ENCODE measurements at places on chromosomes 1 and 21.
A peak's percentile ranks its signal among the peaks of the same experiment; 100 is the strongest.

GRCh38 chr1:32393832-32394140 is 455 bp downstream of the BSDC1 start:
- DNase-seq, result peak; percentile 51

DNA sequence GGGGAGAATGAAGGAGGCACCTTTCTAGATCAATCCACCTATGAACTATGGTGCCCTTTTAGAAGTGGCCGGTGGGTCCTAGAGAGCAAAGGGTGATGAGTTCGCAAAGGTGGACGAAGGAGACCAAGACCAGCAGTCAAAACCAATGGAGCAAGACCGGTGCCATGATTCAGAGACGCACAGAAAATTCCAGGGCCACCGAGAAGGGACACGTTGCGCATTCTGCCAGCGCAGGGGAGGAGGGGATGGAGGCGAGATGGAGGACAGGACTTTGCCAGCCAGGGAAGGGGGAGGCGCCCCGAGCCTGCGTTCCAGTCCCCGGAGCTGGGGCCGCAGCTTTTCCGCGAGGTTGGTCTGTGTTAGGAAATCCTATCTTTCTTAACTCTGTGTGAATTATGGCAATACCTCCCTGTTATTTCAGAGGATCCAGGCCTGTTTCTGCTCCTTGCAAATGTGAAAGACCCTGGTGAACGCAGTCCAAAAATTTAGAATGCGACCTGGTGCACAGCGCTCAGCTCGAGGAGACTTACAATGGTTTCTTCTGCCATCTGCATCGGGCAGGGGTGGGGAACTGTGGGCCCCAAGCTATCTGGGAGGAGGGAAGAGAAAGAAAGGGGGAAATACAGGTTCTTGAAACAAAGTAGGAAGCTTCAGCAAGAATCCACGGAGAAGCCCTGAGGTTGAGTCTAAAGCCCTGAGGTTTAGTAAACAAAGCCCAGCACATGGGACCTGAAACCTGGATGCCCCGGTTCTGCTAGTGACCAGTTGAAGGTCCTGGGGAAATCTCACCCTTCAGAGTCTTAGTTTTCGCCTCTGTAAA is 129.4 kb downstream of the MRPS6 start:
- peak; percentile 29 for DNase-seq

GRCh38 chr1:5845376-5845775 is 146.8 kb downstream of the NPHP4 start:
- no peak for DNase-seq

- DNase-seq, result no peak
Measured at GRCh38 chr1:117341123-117341522, 26.1 kb upstream of the MAN1A2 start.

- no peak for DNase-seq
Measured at GRCh38 chr1:46043458-46044017, 88.9 kb downstream of the PIK3R3 start.

GRCh38 chr21:24729568-24729967 is 877.7 kb downstream of the MRPL39 start:
- DNase-seq, result no peak

DNA sequence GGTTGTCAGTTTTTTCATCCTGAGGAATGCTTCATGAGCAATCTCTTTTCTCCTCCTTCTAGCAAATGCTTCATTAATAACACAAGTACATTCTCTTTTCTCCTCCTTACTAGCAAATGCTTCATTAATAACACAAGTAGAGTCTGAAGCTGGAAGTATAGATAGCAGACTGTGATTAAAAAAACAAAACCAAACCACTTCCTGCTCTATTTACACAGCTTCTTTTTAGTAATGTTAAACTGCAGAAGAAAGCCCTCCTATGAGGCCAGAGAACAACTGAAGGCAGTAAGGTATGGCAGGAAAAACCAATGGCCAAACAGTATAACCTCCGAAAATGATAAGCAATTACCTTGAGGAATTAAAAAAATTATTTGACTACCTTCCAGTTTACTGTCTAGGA is 90.1 kb downstream of the ZSWIM5 start:
- DNase-seq, result no peak

DNA sequence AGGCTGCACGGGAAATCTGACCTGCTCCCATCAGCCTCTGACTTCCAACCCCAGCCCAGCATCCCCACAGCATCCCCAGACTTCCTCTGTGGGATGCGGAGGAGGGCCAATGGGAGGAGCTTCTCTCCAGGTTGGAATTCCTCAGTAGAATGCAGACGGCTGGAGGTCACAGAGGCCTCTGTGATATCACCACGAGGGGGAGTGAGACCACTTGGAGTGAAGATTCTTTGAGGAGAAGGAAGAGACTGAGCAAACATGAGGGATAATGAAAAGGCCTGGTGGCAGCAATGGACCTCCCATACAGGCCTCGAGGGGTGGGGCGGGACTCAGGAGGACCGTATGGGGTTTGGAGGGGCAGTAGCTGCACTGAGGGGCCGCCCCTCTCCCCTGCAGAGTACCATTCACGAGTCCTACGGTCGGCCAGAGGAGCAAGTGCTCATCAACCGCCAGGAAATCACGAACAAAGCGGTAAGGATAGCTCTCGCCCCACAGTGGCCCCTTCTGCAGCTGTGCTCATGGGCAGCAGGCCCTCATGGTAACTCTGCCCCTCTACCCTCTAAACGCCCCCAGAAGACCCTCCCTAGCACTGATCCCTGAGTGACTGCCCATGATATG is at the start of gene CATSPER4:
TSS of gene CATSPER4 (plus strand) at position 230 of the 615 bp plus-strand sequence. CDS start at position 256, 26 bp downstream.
- DNase-seq, result peak; percentile 74

DNA sequence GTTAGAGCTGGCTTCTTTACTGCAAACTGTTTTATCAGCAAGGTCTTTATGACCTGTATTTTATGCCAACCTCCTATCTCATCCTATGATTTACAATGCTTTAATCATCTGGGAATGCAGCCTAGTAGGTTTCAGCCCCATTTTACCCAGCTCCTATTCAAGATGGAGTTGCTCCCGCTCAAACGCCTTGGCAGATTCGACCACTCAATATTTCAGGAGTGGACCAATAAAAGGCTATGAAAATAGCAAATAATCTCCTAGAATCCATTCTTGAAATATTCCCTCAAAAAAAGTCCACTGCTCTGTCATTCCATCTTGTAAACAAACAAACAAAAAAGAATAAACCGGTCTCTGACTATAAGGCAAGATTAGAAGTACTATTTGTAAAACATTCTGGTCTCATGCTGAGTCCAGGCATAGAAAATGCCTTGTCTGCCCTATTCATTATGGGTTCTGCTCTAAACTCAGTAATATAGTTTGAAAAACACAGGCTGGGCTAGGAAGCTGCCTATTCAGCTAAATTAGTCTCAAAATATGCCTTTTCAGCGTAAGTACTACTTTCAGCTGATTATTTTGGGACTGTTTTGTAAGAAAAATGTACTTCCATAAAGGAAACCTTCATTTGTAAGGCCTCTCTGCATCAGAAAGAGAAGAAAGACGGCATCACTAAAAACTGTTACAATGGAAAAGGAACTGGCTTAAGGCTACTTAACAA is 53.0 kb downstream of the TBX19 start:
- DNase-seq, result no peak

DNA sequence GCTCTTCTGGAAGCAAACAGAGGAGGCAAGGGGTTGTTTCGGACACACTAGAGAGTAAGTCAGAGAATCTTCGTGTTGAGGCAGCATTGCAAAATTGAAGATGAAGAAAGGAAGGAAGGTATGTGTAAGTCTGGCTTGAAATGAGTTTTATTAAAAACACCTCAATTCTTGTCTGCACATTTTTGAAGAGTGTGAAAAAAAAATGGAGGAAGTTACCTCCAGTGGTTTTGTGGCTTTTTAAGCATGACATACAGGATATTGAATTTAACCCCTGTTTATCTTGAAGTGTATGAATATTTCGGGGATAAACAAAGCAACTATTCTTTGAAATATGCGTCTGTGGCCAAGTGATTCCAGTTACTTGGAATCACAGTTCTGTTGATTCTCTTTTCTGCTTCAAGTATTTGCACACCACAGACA is 203.2 kb upstream of the SGIP1 start:
- DNase-seq, result no peak

- no peak for DNase-seq
Measured at GRCh38 chr1:179984942-179985341, 30.3 kb downstream of the CEP350 start.

DNA sequence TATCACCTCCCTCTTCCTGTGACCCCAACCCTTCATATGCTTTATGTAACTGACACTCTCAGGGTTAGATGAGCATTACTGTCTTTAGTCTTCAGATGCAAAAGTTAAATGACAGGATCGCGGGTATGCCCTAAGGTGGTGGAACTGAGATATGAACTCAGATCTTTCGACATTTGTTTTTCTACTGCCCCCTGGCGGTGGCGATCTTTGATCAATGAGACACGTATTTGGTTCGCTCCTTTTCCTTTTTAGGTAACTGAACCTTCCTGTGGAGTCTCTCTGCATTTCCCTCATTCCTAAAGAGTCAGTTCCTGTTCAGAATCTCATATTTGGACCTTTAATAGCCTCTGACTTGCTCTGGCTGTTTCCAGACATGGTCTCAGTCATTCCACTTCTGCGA is 47.8 kb upstream of the ZP4 start:
- no peak for DNase-seq

DNA sequence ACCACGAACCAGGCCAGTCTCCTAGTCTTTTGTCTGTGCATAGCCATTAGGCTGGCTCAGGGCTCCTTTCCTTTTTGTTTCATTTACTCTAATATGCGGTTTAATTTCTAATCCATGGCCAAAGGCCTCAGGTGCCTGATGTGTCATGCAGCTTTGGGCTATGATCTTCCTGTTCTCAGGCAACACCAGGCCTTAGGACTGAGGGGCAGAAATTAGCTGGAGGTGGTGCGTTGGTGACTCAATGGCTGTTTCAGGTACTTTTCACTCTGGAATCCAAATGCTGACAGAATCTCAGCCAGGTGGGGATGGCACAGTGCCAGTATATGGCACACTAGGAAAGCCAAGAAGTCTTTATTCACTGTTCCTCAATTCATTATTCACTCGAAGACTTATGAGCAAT is 105.3 kb downstream of the CACNA1E start:
- no peak for DNase-seq

DNA sequence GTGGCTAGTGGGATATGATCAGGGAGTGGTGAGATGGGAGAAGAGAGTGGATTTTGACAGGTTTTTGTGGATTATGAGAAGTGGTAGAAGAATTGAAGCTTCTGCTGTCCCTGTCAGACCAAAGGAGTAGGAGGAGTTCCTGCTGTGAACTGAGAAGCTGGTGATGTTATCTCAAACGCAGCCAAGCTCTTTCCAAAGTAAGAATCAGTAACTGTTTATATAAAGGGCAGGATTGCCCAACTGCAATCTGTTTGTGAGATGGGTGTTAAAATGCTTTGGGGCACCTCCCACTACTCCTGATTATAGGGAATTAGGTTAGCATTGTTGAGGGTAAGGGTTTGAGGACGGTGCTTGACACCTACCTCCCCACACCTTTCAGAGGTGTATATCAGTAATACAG is 60.5 kb upstream of the USP25 start:
- no peak for DNase-seq

GRCh38 chr1:227318016-227318852 is at the start of gene CDC42BPA:
TSS of gene CDC42BPA (minus strand) at chr1:227318492. CDS start at chr1:227317182, 1,310 bp downstream.
- peak; percentile 84 for DNase-seq

DNA sequence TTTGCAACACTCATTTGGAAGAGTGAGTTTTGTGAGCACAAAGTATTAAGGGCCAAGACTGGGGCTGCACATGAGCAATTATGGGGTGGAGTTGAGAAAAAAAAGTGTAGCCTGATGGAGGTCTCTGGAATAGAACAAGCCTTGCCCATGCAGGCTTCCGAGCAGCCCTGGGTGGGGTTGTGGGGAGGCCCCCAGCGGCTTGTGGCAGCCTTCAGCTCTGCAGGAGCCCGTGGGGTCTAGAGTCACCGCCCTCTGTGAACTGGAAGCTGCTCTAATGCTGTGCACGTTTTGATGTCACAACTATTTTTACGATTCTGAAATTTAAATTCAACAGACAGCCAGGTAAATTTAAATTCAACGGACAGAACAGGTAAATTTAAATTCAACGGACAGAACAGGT is 58.9 kb downstream of the BACE2 start:
- DNase-seq, result no peak

GRCh38 chr1:186923486-186923885 is 94.7 kb downstream of the PLA2G4A start:
- no peak for DNase-seq

- no peak for DNase-seq
Measured at GRCh38 chr1:41777695-41778094, 141.0 kb downstream of the HIVEP3 start.

DNA sequence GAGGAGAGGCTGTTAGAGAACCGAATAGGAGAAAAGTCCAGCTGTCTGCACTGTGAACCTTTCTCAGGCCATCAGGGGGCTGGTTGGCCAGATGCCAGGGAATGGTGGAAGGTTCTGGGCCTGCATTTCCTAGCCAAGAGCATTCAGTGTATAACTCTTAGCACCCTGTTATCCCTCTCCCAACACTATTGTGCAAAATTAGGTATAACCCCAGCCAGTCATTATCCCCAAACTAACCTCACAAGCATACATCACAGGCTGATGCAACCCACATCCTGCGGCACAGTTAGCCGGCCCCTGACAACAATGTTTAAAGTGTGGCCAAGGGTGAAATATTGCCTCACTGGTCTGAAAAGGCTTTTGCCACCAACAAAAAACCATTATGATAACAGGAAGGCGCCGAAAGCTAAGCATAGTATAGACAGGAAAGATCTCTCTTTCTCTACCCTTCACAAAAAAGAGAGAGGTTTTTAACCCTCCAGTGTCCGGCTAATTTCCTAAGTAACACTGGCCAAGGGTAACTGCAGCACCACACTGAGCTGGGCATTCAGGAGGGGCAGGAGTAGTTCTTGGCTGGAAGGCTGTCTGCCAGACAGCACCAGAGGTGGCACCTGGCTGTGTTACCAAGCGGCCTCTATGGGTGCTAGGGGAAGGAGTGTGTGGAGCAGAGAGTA is 77.3 kb upstream of the BCAR3 start:
- no peak for DNase-seq

GRCh38 chr21:16792101-16792500 is 720.7 kb upstream of the CXADR start:
- DNase-seq, result no peak

DNA sequence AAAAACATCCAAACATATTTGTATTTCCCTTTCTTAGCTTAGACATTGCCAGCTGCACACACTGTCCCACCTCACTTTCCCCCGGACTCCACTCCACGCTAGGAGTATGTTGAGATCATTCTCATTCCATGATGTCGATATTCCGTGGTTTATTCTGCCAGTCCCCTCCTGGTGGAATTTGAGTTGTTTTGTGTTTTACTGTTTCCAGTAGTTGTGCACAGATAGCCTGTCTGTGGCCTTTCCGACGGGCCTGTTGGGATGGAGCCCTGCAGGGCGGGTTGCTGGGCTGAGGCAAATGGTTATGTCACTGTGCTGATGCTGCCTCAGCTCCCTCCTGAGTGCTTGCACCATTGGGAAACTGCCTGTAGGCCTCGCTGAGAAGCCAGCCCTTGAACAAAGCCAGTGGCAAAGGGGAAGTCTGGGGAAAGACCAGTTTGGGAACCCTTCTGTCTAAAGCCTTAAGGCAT is 12.8 kb downstream of the TRAPPC10 start:
- no peak for DNase-seq

DNA sequence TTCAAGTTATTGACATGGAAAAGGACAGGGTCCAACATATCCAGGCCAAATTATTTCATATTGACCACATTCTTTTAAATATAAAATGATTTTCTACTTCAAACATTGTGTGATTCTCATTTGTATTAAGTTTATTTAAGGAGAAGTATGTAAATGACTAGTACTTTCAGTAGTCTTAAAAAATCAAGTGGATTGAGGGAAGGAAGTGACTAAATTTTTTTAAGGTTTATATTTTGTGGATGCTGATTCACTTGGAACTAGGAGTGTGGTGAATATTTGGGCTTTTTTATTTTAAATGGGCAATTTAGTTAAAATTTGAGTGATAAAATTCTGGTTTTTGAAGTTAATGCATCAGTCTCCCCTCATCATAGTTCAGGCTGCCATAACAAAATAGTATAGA is 10.1 kb downstream of the PRRC2C start:
- DNase-seq, result no peak

Data from WERI-Rb-1 (cell line).